ENCODE measurements at places on chromosomes 11 and 22. TPM values are rescaled to one million over a fixed set of nuclear protein-coding genes. Genes with fewer than 3 reads are reported as not detected.

Gene YAP1
- total RNA-seq: 126 TPM

Gene INS
- total RNA-seq: not detected

Gene OR51B2
- total RNA-seq: not detected

Gene INPPL1
- 205 TPM for total RNA-seq

Gene C11orf65
- total RNA-seq: 0.35 TPM

Gene LMNTD2
- 19.1 TPM for total RNA-seq

Gene MMP12
- total RNA-seq: 5.4 TPM

Gene CCDC116
- total RNA-seq: 0.26 TPM

Gene PUS3
- 7.6 TPM for total RNA-seq

Gene KCNJ11
- 3.9 TPM for total RNA-seq

Gene ARHGEF17
- 13.6 TPM for total RNA-seq

Gene SCGB1A1
- not detected for total RNA-seq

Gene FOSL1
- 1.2 TPM for total RNA-seq

Gene MYO7A
- total RNA-seq: 9.9 TPM

Gene PHLDA2
- 25.6 TPM for total RNA-seq

Gene PATE4
- total RNA-seq: not detected

Gene ALDH3B1
- total RNA-seq: 8.6 TPM

Gene APOC3
- 0.60 TPM for total RNA-seq

Gene RFPL3
- total RNA-seq: not detected

Gene RPL27A
- 807 TPM for total RNA-seq

Gene PDE3B
- 22.4 TPM for total RNA-seq

Gene EIF3D
- 142 TPM for total RNA-seq

Data from mucosa of descending colon (tissue), 3 donors.